ENCODE measurements at places on chromosomes 2 and 18.

- no peak for DNase-seq
Observed at GRCh38 chr2:128559533-128560515, 241.2 kb upstream of the HS6ST1 start.

DNA sequence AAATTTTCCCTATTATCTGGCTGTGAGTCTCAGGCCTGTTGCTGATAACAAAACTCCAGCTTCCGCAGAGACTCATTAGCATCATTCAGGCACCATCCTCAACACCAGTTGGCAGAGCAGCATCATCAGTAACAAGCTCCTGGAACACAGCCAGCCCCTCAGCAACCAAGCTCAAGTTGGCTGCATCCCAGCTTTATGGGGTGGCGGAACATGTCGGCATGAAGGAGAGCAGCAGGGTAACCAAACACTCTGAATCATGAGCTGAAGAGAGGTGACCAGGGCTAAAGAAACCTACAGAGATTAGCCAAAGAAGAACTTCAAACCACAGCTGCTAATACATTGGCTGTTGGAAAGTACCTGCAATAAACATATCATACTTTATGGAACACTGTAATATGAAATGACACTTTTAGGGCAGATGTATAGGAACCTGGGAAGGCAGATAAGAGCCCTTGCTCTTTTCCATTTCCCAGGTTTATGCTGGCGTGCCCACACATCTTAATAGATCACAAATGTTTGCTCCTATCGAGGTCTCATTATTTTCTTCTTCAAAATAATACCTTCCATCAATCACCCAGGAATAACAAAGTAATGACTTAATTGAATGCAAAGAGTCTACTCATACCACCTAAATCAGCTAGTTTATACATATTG is 63.8 kb downstream of the PDE11A start:
- DNase-seq, result no peak

DNA sequence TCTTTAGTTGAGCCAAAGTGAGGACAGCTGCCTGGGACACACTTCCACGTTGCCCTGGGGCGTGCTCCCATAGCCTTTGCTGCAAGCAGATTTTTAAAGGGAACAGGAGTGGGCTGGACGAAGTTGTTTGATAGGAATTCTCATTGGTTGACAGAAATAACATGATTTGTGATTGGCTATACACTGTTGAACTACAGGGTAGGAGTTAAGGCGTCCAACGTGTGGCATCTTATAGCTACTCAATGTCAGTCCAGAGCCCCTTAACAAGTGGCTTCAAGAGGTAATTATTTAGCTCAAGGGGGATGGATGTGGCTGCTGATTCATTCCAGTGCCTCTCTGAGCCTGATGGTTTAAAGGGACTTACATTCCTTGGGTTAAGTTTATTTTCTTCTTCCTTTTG is 65.5 kb downstream of the ACAA2 start:
- DNase-seq, result no peak

- DNase-seq, result no peak
Observed at GRCh38 chr2:146807568-146808168, 1037.2 kb upstream of the ACVR2A start.

DNA sequence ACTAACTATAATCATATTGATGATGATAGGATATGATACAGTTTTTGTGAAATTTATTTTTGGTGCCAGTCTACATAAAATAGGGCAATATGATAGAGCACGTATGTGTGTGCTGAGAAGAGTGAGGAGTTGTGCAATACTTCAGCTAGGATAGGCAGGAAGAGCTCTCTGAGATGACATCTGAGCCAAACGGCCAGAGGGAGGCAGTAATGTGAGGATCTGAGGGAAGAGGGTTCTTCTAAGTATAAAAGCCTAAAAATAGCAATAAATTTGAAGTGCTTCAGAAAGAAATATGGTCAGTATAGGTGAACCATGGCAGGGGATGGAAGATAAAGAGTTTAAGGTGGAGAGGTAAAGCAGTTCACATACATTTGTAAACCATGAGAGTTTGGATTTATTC is 102.5 kb downstream of the OLA1 start:
- DNase-seq, result no peak

GRCh38 chr2:164739966-164740365 is 101.7 kb downstream of the COBLL1 start:
- no peak for DNase-seq

DNA sequence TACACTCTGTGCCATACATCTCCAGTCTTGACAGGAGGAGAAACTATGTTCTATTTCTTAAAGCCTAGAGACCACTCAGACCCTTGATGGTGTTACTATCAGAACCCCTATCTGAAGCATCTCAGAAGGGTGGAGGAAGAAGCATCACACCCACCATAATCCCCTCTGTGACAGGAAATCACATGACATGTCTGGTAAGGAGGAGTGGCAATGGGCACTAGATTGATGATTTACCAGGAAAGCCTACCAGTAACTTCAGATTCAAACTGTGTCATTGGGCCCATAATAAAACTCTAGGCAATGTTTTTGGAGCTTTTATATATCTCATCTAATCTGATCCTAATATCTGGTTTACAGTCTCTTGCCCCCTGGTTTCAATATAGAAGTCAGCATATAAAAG is 37.1 kb upstream of the C2orf66 start:
- DNase-seq, result no peak

DNA sequence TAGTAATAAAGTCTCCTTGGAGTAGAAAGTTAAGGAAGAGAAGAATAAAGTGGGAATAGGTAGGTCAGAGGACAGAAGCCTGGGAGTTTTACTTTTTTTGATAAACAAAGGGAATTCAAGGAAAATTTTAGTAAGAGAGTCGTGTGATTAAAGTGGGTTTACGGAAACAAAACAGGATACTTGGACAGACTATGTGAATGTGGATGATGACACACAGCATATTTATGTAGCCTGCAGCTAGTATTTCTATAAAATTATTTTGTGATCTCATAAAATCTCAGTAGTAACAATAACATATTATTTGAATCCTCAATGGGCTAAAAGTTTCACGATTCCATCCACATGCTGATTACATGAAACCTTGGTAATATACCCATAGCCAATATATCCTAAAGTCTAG is 450.7 kb upstream of the PIK3C3 start:
- no peak for DNase-seq

DNA sequence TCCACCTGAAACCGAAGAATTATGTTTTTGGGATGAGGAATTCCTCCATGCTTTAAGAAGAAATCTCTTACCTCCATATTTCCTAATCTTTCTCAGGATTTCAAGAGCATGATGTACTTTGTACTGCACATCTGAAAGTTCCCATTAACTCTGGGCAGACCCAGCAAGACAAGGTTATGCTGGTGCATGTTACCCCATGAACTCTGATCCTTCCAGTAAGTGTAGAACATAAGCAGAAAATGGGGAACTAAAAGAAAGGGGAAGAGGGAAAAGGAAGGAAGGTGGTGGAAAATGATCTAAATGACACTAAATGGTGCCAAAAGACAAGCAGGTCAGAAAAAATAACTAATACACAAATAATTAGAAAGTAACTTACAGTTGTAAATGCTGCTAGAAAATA is 50.7 kb downstream of the STRN start:
- no peak for DNase-seq

GRCh38 chr18:77133051-77133834 is 660 bp upstream of the MBP start:
- no peak for DNase-seq

DNA sequence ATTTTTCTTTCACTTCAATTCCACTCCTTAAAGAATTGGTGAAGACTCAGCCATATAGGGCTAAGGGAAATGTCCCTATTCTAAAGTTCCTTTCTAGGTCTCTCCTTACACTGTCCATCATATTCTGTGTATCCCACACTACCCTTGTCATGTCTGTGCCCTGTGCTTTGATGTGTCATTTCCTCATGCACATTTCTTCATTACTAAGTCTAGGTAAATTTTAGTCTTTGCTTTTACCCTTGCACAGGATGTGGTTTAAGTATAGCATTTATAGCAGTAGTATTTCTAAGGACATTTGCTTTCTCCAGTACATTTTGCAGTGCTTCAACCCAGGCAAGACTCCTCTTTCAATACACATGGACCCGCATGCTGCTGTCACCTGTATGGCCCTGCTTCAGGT is 221.5 kb upstream of the ACVR2A start:
- DNase-seq, result no peak

DNA sequence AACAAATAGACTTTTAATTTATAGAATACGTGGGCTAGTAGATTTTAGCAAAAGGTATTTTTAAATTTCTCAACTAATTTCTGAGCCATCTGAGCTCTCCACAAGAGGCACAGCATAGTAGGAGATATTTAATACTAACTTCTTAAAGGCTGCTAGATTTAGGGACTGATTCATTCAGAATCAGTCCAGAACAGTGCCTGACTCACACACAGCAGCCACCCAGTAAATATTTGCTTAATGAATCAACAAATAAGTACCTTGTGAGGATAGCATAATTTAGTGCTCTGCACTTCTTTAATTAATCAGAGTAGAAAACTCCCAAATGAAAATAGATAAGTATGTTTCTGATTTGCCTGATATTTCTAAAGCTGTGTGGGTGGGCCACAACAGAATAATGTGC is 35.6 kb upstream of the SYT4 start:
- no peak for DNase-seq

DNA sequence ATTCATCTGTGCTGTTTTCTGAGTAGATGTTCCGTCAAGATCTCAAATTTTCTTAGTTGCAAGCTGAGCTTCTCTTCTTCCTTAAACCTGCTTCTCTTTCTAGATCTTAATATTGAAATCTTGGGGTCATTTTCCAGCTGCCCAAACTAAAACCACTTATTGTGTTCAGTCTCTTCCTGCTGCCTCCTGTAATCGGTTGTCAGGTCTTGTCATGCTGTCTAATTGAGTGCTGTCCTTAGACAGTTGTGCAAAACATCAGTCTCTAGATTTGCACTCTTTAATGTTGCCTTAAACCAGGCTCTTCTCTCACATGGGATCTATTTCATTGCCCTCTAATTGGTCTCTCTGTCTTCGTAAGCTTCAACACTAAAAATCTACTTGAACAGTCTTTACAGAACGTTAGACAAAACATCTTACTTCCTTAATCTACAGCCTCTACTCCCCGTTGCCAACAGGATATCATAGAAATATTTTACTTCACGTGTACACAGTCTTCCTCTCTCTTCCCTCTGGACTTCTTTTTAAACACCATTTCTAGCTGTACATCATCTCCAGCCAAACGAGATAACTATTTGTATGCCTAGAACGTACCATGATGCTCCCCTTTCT is 34.9 kb downstream of the GPD2 start:
- DNase-seq, result no peak

- no peak for DNase-seq
Observed at GRCh38 chr2:65015731-65016130, 26.5 kb downstream of the SLC1A4 start.

DNA sequence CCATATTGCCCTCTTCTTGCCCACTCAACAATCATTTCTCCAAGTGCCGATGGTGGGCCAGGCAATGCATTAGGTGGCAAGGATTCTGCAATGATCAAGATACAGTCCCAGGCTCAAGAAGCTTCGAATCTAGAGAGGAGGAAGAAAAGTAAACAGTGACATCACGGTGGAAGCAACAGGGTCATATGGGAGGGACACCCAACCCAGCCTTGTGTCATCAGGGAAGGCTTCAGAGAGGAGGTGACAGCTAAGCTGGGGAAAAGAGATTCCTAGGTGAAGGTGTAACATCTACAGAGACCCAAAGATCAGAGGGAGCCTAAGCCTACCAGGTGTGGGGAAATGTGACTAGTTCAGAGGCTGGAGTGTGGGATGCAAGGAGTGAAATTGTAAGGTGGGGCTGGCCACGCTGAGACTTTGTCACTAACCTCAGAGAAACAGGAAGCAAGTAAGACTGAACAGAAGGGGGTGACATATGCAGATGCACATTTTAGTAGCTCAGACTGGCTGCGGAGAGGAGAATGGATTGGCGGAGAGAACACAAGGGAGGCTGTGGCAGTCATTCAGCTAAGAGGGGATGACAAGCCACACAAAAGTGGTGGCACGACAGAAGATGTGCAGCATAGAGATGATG is 104.9 kb downstream of the ANKRD44 start:
- no peak for DNase-seq

GRCh38 chr2:126413079-126413478 is 242.9 kb upstream of the GYPC start:
- DNase-seq, result no peak

- no peak for DNase-seq
Observed at GRCh38 chr2:59025157-59025757, 784.1 kb upstream of the FANCL start.

GRCh38 chr2:74714691-74715080 is 60.6 kb downstream of the SEMA4F start:
- no peak for DNase-seq

DNA sequence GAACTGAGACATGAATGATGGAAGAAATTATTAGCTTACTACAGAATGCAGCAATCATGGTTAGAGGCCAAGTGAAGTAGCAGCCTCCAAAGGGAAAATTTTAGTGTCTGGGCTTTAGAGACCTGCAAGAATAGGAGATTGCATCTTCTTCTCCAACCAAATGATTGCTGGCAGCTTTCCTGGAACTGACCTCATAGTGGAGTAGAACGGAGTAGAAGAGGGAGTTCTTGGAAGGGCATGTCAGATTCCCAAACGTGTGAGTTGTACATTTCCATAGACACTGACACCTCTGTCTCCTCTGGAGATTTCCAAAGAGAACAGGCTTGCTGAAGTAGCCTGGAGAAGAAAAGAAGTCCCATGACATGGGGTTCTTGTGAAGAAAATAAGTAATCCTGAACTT is 169.8 kb upstream of the ERBB4 start:
- DNase-seq, result no peak

GRCh38 chr2:181828122-181828705 is 63.3 kb upstream of the ITPRID2 start:
- DNase-seq, result no peak

GRCh38 chr2:110834134-110834827 is 101.9 kb downstream of the ACOXL start:
- DNase-seq, result no peak

DNA sequence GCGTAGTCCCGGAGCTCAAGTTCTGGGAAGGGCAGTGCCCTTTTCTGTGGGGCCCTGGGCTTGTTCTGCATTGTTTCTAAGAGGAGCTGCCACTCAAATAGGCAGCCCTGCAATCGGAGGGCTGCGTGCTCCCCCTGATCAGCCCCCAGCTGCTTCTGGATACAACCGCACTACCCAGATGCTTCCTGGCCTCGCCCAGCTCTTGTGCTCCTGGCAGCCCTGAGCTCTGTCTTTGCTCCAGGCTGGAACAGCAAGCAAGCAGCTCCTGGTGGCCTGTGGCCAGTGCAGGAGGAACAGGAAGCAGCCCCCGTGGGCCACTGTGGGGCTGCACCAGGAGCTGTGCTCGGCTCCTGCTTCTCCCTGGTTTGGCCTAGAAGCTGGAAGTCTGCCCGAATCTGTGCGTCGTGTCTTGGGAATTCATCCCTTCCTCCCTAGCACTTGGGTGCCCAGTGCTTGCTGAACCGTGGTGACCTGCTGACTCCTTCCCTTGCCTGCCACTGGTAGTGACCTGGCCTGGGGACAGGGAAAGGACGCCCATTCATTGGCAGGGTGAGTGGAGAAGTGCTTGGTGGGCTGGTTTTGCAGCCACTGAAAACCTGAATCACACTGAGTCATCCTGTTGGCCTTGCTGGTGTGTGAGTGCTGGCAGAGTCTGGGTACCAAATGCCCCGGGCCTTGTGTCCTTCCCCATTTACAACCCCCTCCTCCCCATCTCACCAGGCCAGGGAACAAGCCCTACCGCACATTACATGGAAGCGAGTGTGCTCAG is 27.3 kb upstream of the NTSR2 start:
- DNase-seq, result no peak

- no peak for DNase-seq
Observed at GRCh38 chr2:234565201-234565600, 68.3 kb upstream of the ARL4C start.
